Posterior cingulate gyrus (tissue), 11 donors: ENCODE measurements at places on chromosomes 6 and 20.

DNA sequence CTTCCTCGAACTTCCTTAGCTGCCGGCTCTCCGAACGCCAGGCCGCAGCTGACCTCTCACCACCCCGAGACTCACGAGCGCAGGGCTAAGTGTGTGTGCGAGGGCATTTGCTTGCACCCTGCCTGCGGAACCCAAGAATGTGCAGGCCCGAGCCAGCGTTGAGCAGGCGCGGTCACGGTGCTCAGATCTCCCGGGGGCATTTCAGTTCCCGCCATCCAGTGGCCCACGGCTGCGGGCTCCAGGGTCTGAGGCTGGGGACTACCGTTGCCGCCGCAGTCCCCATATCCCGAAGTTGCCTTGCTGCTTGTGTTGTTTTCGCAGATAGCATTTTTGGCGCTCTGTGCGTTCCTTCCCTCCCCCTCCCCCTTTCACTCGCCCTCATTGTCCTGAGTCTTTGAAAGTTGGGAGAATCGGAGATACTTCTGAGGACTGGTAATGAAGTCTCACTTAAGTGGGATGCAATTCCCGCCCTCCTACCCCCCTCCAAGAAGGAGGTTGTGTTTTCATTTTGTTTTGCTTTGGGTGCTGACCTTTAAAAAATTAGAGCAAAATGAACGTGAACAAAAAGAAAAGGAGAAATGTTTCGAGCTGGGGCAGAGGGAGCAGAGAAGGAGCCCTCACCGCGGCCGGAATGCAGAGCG is 1.7 kb downstream of the NR2E1 start:
- no peak for DNase-seq

GRCh38 chr6:14026831-14027539 is 90.6 kb upstream of the CD83 start:
- DNase-seq: peak; percentile 40

GRCh38 chr6:148760568-148761526 is 14.0 kb downstream of the UST start:
- peak; percentile 29 for DNase-seq

GRCh38 chr6:5865506-5866031 is 141.2 kb downstream of the NRN1 start:
- DNase-seq: no peak

DNA sequence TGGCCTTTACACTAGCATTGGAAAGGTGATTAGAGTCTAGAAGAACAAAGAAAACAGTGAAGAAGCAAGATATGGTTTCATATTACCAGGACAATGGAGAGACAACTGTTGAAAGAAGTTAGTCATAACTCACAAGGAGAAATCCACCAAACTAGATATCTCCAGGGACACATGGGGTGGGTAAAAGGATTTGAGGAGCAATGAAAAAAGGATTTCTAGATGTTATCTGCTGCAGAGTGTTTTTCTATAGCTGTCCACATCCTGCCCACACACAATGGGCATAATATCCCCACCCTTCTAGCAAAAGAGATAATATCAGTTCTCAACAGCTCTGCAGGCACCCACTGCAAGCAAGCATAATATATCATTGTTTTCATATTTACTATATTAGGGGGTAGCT is 303.1 kb downstream of the HAO1 start:
- no peak for DNase-seq

- DNase-seq: no peak
Measured at GRCh38 chr6:114714836-114715507, 372.1 kb upstream of the HS3ST5 start.

GRCh38 chr6:92176666-92177065 is 1242.7 kb downstream of the EPHA7 start:
- no peak for DNase-seq

- DNase-seq: no peak
Measured at GRCh38 chr6:153476243-153476642, 345.2 kb upstream of the RGS17 start.

DNA sequence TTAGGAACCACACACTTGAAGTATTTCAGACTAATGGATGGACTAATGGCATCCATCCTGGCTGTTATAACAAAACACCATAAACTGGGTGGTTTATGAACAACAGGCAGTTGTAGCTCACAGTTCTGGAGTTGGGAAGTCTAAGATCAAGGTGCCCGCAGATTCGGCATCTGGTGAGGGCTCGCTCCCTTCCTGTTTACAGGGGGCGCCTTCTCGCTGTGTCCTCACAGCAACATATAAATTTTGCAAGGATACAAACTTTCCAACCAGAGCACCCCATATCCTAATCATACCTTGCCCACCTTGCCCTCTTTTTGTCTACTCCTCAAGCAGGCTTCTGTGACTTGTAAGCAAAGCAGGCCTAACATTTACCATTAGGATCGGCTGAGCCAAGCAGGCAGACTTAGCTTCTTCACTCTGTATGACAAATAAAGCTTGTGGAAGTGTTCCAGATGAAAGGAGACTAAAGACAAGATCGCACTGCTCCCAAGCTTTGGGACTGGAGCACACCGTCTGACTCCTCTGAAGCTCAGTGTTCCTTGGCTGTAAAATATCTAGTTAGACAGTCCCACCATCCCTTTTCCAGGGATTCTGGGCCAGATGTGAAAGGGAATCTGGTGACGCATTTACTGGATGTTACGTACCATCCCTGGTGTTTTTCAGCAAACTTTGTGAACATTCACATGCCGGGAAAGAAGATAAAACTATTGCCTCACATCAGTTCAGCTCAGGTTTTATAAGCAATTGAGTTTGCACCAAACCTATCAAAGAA is 34.9 kb downstream of the GFOD1 start:
- DNase-seq: no peak

DNA sequence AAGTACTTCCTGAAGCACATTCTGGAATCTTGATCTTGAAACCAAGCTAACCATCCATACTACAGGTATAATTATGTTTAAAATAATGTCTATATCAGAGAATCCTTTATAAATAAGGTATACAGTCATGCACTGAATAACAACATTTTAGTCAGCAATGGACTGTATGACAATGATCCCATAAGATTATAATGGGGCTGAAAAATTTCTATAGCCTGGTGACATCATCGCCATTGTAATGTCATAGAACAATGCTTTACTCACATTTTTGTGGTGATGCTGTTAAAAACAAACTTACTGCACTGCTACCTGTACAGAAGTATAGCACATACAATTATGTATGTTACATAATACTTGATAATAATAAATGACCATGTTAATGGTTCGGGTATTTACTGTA is 31.8 kb downstream of the RNF146 start:
- DNase-seq: no peak

DNA sequence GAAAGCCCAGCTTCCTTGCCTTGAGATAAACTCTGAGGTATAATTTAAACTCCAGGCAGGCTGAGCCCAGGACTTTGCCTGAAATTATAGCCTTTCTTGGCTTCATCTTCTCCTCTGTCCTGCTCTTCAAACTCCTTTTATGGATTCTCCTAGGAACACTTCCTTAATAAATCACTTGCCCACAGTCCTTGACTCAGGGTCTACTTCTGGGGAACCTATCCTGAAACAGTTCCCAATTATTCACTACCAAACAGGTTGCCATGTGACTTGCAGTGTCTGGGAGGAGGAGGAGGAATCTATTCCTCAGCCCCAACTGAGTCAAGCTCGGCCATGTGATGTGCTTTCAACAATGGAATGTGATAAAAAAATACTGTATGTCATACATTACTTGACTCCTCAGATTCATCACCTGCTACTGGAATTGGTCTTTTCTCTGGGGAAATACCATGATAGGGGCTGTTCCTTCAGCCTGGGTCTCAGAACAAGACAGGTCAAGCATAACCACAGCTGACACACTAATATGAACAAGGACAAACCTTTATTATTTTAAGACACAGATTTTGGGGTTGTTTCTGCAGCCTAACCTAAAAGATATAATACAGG is 20.5 kb upstream of the CDKN1A start:
- peak; percentile 8 for DNase-seq

DNA sequence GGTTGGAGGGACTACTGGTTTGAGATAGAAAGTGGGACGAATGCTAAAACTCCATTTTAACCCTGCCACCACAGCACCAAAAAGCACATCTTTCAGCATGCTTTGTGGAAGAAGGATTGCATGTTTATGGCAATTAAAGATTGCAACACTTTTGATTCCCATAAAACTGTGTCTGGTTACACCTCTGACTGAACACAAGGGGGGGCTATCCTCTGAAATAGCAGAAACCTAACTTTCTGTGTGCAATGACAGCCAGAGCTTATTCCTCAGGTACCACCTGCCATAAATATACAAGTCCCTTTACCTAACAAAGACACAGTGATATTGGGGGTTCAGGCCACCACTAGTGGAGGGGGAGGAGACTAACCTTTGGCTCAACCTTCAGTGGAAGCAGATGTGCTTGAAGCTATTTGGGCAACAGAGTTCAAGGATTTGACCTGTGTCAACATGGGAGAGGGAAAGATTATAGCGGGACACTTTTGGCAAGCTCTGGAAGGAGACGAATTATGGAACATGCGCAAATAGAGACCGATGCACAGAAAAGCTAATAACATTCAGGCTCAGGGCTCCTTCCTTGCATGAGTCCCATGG is 9.6 kb upstream of the PLG start:
- no peak for DNase-seq

DNA sequence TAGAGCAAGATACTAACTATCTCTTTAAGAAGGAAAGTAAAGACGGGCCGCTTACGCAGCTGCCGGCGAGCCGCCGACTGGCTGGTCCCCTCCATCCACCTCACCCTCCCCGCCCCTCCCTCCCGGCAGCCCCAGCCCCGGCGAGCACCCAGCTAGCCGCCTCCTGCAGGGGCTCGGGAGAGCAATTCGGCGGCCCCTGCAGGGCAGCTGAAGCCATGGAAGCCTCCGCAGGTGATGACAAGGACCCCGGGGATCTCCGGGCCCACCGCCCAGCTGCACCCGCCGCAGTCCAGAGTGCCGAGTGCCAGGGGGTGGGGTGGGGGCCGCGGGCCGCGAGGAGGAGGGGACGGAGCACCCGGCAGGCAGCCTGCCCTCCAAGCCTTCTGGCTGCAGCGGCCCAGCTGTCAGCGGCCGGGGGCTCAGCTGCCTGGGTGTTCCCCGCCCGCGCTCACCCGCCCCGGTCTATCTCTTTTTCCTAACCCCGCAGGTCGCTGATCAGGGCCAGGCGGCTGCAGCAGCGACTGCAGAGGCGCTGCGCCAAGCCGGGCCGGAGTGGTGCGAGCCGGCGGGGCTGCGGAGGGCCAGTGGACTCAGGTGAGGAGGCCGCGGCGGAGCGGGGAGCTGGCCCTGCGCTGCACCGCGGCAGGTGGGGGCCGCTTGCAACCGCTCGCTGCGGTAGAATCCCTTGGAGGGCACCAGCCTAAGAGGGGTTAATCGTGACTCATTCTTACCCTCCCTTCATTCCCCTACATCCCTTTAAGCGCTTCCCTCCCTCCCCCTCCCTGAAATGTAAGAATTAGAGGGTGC is at the start of gene SNPH:
Gene SNPH (plus strand): TSS at position 128 of the 807 bp plus-strand sequence. CDS start 29,946 bp downstream, outside the sequence.
- DNase-seq: peak; percentile 97

DNA sequence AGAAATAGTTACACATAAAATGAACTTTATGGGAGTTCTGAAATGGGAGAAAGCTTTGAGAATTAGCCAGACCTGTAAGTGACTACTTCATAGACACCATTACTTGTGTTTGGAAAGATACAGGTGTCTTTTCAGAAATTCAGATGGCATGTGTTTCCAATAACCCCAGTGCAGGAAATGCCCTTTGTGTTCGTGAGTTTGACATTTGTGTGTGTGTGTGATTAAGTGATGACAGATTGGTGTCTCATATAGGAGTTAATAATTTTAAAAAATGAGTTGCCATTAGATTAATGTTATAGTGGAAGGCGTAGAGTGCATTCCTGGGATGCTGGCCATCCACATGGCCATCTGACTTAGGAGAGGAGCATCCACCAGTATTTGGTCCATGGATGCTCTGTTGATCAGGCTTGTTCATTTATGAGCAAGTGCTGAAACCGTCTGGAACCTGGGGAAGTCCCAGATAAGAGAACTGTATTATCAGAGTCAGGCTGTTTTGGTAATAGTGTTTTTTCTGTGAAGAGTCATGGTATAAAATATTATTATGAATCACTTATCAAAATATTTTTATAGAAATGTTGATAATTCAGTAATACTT is 3.1 kb downstream of the STK4 start:
- no peak for DNase-seq

GRCh38 chr20:5002077-5002413 is 735 bp upstream of the SLC23A2 start:
- DNase-seq: no peak

GRCh38 chr6:68186870-68187269 is 448.2 kb upstream of the ADGRB3 start:
- DNase-seq: no peak

DNA sequence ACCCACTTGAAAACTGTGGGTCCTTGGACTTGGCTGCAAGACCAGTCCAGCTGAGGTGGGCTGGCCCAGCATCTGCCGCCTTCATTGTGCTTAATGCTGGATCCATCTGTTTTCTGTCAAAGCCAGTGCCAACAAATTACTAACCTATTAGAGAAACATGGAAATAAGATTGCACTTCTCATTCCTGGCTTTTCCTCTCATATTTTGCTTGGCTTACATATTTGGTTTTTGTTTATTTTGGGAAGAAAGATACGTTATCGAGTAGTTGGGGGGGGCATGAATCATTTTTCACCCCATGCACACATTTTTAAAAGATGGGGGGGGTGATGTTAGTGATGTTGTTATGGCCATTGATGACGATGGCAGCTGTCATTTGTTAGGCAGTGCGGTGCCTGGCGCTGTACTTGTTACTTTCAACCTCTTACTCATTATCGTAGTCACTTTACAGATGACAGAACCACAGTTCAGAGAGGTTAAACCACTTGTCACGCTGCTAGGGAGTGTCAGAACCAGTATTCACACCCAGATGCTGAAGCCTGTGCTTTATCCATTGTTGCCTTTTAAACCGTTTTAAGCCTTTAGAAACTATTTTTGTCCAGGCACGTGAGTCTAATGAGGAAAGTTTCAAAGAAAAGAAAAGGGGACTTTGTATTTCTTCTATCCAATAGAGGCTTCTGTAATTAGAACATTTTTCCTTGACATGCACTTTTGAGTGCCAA is 180.0 kb downstream of the TMEM242 start:
- DNase-seq: no peak

DNA sequence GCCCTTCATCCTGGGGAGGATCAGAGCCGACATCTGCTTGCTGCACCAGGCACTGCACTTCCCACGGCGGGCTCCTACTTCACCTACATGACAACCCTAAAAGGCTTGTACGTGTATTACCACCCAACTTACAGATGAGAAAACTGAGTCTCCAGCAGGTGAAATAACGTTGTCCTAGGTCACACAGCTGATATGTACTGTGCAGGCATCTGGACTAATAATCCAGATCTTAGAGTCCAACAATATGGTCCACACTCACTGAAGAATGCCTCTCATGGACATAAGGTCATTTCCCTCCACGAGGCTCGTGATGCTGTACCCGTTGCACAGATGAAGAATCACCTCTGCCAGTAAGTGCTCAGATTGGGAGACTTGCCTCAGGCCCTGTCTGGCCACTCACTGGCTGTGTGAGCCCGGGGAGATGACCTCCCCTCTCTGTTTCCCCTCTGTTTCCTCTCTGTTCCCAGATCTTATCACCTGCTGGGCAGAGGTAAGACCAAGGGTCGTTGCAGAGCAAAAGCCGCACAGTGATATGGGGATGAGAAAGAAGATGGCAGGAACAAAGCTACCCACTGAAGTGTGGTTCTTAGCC is 32.1 kb downstream of the TGM2 start:
- DNase-seq: no peak

GRCh38 chr6:17096652-17097051 is 5.2 kb upstream of the STMND1 start:
- no peak for DNase-seq

GRCh38 chr6:107357031-107357430 is 102.3 kb downstream of the PDSS2 start:
- DNase-seq: no peak

GRCh38 chr6:135703621-135704020 is 147.9 kb upstream of the PDE7B start:
- no peak for DNase-seq

GRCh38 chr6:5490501-5491069 is 229.3 kb downstream of the FARS2 start:
- DNase-seq: no peak
